ENCODE measurements at places on chromosomes 7 and 10. TPM values are rescaled to one million over a fixed set of nuclear protein-coding genes. Genes with fewer than 3 reads are reported as not detected.

GRCh38 chr7:129013048-129013724 lies 41.7 kb downstream of the TNPO3 start:
- DNase-seq, result no peak

- DNase-seq, result no peak
These were observed 21.8 kb downstream of the GPER1 start for GRCh38 chr7:1109581-1110310.

DNA sequence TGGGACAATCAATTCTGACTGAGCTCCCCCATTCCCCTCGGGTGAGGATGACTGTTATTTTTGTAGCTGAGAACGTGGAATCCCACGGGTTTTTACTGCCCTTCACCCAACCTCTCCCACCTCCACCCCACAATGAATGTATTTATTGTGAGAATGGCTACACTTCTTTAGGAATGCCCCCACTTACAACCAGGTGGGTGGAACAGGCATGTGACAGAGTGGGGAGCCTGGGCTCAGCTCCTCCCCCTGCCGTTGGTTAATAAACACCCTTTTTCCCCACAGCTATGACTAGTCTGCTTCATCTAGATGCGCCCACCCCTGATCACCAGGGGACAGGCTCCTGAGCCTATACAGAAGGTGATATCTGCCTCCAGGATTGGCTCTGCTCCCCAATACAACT lies 2.0 kb downstream of the MRPL43 start:
- DNase-seq, result peak; percentile 60

GRCh38 chr10:46544989-46545791 lies 11.3 kb downstream of the GPRIN2 start:
- no peak for DNase-seq

DNA sequence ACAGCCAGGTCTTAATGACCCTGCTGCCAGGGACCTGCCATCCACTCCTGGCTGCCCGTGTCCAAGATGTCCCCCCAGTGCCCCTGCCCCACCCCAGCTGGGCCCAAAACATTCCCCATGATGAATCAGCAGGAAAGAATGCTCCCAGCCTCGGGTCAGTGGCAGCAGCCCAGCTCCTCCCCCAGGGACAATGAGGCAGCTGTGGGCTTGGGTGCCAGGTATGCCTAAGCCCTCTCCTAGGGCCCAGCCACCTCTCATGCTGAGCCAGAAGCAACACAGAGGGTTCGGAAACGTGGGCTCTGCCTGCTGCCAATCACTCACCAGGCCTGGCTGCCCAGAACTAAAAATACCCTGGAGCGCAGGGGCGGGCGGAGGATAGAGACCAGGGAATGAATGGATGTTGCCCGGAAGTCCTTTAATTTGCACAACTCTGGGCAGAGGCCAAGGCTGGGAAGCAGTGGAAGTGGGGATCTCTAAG lies 1.5 kb upstream of the LOXL4 start:
- DNase-seq, result peak; percentile 26

GRCh38 chr7:49321843-49322242 lies 397.5 kb downstream of the CDC14C start:
- DNase-seq, result no peak

GRCh38 chr7:148772297-148773089 lies 73.8 kb downstream of the CUL1 start:
- DNase-seq, result no peak

DNA sequence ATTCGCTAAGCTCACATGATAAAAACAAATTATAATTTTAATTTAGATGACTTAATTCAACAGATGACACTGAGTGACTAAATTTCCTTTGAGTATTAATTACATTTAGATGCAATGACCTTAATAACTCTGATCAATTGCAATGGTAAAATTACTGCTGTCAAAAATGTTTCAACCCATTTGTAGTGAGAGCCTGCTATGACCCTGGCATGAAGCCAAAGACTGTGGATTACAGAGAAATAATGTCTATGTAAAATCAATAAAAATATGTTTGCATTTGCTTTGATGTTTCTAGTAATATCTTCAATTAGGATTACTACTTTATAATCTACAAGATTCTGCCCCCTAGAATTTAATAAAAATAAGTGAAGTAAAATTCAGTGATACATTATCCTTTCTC lies 15.6 kb downstream of the MKX start:
- DNase-seq, result no peak

GRCh38 chr10:123889821-123890220 lies 1.8 kb downstream of the CPXM2 start:
- DNase-seq, result no peak

- no peak for DNase-seq
These were observed 196.8 kb downstream of the PPP1R3A start for GRCh38 chr7:113722006-113722405.

GRCh38 chr10:95096143-95096542 lies 26.8 kb upstream of the CYP2C8 start:
- DNase-seq, result peak; percentile 25

GRCh38 chr7:44122529-44122928 lies 819 bp downstream of the POLD2 start:
- no peak for DNase-seq

- peak; percentile 25 for DNase-seq
These were observed 36.8 kb downstream of the AFAP1L2 start for GRCh38 chr10:114367351-114368056.

DNA sequence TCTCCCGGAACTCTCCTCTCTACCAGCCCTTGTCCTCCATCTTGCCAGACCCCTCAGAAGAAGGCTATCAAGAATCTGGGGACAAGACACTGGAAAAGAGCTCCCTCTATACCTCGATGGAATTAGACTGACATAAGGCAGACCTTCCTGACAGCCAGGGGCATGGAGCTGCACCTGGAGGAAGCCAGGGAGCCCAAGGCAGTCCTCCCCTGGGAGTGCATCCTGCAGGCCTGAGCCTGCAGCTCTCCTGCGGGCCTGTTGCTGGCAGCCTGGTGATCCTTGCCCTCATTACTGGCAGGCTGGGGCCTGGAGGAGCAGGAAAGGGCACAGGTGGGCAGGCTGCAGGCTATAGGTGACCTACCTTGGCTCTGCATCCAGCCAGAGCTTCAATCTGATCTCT lies 323.4 kb downstream of the GRID1 start:
- no peak for DNase-seq

- no peak for DNase-seq
These were observed 87.2 kb upstream of the RPA3 start for GRCh38 chr7:7805511-7806153.

DNA sequence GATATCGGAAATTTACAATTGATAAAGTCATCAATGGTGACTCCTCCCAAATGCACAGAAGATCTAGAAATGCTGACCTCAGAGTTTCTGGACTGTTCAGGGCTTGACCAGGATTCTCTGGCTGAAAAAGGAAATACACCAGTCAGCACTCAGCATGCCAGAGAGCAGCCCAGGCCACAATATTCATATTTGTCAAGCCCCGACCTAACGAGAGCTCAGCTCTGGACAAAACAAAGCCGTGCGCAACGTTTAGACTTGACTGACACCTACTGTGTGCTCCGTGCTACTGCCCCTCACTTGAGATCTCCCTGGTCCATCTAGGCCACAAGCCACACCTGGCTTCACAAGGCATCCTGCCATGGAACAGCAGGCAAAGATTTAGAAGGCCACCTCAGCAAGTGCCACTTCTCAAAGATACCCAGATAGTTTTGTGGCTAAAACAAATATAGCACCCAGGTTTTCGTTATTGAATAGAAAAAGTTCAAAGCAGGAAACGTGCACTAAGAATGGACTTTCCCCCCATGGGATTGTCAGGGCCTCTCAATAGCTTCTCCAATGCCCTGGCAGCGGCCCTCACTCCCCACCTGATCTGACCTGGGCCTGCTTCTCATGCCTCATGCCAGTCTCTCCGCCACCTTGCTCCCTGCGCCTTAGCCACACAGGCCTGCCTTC lies 218.3 kb downstream of the FAM107B start:
- peak; percentile 69 for DNase-seq

- DNase-seq, result no peak
These were observed 24.9 kb upstream of the WDFY4 start for GRCh38 chr10:48659790-48660189.

- no peak for DNase-seq
These were observed 43.2 kb downstream of the BEND7 start for GRCh38 chr10:13485623-13486022.

- no peak for DNase-seq
These were observed 92.2 kb downstream of the GRK5 start for GRCh38 chr10:119299531-119299930.

DNA sequence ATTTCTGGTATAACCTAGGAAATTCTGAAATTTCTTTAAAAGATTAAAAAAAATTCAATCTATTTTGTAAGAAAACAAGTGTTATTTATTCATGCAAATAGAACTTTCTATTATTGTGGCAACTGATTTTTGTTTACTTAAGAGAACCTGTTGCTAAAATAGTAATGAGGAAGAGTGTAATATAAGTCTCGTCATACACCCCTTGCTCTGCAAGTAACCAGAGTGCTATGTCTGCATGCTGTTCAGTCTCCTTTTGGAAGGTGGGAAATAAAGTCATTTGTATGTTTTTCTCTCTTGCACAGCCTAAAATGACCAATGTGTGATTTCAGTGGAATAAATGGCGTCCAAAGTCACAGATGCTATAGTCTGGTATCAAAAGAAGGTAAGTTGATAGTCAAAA lies 41.3 kb downstream of the PHTF2 start:
- no peak for DNase-seq

Gene TMEM213
- 0.01 TPM for polyA plus RNA-seq

Gene CCDC172
- polyA plus RNA-seq, result not detected

Gene AS3MT
- polyA plus RNA-seq, result 15.5 TPM

Gene STEAP1
- polyA plus RNA-seq, result 31.6 TPM

Gene TSPAN12
- polyA plus RNA-seq, result 99.6 TPM

Gene ITPRID1
- 0.25 TPM for polyA plus RNA-seq

Gene DENND2A
- polyA plus RNA-seq, result 12.2 TPM

Measured in large intestine (tissue), 12 donors.